ENCODE measurements at places on chromosomes 1 and 21.

GRCh38 chr1:209825591-209826434 is 2.0 kb upstream of the UTP25 start:
- DNase-seq, result no peak

- no peak for DNase-seq
Measured at GRCh38 chr1:81678779-81679178, 122.0 kb upstream of the ADGRL2 start.

DNA sequence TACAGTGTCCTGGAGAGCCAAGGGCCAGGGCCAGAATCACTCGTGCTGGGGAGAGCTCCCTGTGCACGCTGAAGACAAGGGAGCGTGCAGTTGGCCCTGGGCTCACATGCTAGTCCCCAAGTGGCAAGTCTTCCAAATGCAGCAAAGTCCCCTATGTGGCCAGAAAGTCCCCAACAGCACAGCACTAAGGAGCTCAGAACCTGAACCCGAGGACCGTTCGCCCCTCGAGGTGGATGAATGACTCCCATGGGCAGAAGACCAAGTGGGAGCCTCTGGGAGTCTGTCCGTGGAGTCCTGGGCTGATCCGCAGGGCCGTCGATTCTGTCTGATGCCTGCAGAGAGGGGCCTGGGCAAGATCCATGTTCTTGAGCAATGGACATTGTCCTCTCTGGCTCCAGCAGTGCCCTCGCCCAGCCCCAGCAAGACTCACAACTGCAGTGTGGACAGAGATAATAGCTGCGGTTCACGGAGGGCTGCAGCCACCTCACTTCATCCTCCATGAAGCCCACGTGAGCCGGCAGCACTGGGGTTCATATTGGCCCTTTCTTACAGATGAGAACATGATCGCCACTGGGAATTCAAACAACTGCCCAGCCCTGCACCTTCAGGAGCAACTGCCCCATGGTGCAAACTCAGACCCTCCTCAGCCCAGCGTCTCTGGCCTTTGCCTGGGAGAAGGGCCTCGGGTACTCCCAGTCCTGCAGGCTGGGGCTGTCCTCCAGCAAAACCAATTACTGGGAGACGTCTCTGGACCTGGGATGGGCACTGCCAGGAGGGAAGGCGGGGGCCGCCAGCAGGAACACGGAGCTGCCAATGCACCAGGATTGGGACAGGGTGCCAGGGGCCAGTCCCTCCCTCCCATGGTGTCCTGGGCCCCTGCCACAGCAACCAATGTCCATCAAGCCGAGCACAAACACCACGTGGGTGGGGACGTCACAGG is 243.7 kb downstream of the NPHP4 start:
- DNase-seq, result no peak

- DNase-seq, result peak; percentile 79
Measured at GRCh38 chr1:234722904-234723720, 113.1 kb upstream of the IRF2BP2 start.

DNA sequence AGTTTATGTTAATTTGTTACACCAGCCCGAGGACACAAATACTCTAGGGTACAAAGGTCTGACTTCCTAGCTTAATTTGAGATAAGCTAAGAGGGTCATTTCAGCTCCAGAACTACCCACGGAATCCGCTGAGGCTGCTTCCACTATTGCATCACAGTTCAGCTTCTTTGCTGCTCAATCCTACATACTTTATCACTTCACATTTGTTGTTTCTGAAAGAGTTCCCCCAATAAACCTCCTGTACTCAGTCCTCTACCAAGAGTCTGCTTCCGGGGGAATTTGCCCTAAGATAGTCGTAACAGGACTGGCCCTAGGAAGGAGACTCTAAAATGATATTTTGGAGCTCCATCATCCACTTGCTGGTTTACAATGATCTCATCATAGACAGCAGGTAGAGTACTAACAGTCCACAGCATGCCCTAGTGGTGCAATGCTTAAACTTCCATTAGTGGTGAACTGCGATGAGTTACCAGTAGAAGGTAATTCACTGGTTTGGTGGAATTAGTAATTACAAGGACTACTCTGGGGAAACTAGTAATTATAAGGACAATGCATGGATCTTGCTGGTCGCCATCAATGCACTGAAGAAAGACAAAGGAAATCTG is 229.3 kb downstream of the USH2A start:
- DNase-seq, result no peak

- no peak for DNase-seq
Measured at GRCh38 chr1:203521074-203521794, 27.3 kb downstream of the OPTC start.

DNA sequence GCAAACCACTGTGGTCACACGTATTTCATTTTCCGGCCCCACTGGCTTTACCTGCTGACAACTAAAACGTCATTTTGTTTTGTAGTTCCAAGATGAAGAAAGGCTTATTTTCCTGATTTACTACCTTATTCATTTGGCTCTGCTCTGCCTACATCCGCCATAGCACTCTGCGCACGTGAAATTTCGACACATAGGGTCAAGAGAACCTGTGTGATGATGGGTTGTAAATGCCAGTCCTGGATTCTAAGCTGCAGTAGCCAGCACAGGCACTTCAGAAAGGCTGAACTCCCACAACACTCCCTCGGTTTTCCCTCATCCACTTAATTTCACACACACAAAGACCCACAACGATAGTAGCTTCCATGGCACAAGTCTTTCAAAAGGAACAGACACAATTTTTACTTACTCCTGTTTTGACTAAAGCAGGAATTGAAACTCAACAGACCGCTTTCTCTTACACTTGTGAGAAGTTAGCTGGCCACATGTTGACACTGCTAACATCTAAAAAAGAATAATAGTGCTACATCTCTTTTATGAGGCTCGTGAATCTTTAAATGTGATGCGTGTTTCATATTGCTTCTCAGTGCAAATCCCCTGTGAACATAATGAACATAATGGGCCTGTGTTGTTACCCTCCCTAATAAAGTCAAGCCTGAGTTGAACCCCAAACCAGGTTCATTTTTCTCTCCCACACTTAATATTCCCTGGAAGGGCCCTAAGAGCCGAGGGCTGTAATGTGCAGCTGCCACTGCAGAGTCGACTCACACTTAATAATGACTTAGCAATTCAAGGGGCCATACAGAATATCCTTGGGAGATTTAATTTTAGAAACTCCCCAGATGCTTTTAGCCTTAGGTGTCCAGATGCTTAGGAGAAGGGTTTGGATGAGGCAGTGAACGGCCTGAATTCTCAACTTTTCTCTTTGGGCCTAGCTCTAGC is 1.5 kb upstream of the RUNX1 start:
- no peak for DNase-seq

DNA sequence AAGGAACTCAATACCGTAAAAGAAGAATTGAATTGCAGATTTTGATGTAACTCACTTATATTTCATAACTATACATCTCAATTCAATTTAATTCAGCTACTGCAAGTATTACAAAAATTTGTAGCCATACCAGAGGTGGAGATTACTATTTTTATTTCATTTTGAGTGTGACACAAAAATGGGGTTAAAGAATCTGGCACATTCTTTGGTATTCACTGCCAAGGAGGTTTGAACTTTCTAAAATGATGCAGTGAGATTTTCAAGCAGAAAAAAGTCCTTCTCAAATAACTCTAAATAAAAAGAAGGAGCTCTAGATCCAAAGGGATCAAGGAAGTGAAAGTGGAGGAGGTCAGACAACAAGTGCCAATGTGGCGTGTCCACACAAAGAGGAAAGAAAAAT is 569.0 kb downstream of the DPYD start:
- no peak for DNase-seq

DNA sequence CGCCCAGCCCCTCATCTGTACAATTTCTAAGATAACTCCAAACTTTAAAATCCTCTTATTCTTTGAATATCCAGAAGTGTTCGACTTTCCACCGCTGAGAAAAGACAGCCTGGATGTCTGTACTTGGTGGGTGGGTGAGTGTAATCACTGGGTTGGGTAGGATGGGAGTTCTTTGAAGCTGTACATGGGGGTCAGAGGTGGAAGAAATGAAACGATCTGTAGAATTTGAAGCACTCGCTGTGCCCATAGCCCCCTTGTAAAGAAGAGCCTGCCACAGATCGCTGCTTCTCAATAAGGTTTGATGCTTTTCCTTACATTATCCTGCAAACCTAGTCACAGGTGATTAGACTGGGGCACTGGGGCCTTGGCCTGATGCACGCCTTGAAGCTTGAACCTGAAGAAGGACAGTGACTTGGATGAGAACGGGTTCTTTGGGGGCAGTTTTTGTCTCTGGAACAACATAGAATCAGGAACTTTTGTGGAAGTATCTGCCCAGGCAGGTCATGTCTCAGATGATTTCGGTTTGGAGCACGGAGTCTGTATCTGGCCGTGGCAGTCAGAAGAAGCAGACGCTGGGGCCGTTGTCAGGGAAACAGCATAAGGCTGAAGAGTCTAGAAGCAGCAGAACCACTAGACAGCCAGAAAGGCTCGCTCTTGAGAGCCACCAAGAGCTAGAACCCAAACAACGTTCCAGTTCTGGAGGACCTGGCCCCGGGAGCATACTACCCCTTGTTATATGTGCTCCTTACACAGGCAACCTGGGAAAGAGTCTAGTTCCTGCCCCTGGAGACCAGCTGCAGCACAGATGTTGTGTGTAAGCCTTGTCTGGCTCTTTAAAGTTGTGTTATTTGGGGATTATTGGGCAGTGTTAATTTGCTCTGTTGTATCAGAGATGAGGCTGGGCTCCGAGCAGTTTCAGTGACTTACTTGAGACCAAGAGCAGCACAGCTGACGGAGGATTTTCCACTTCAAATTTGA is 45.1 kb upstream of the SCCPDH start:
- no peak for DNase-seq

GRCh38 chr1:214475331-214475730 is 76.1 kb downstream of the PTPN14 start:
- DNase-seq, result no peak

DNA sequence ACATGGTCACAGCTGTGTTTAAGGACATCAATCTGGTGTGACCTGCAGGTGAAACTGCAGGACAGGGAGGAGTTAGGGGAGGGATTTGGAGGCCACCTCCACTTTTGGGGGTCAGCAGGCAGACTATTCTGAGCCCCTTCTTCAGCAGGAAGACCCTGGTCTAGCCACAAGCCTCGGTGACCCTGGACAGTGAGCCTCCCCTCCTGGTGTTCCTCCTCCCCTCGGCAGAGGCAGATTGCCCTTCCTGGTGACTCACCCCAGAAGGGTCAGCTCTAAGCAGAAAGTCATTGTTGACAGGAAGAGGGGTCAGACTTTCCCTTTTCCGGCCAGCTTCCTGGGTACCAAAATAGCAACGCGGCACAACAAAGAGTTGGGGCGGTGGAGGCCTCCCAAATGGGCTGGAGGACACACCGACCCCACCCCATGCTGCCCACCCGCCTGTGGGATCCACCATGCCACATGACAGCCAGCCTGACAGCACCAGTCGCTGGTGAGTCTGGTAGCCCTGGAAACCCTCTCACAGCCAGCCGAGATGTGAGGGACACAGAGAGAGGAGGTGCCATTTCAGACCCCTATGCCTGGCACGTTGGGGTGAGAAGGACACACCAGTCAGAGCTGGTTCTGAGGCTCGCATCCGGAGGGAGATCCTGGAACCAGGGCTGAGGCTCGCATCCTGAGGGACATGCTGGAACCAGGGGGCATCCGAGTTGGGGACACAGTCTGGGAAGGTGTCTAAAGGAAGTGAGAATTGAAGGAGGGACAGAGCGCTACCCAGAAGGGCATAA is 14.7 kb upstream of the CSF1 start:
- no peak for DNase-seq

DNA sequence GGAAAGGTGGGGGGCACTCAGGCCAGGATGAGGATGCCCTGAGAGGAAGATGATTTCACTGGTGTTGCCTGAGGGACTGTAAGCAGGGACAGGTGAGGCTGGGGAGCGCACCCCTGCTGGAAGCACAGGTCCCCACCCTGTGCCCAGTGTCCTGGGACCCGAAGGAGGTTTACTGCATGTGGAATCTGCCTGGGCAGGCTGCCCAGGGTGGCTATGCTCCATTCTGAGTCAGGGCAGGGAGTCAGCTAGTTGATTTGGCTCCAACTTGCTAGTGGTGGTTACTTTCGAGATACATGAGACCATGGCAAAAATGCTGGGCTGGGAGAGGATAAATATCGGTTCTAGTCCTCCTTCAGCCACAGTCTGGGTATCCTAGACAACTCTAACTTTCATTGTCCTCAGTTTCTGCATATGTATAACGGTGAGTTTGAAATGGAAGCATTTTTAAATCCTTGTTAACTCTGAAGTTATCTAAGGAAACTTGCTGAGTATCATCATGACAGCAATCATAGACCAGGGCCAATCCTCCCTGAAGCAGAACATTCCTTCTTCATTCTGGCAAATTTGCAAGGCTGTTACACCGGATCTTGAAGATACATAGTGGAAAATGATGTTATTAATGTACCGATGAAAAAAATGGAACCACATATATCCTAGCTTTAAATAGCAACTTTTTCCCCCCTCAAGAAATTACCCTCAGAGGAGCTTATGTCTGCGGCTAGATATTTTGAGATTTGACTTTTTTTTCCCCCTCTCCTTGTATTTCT is 7.7 kb downstream of the TLR5 start:
- DNase-seq, result no peak

GRCh38 chr1:226939438-226940028 is 561 bp upstream of the COQ8A start:
- no peak for DNase-seq
